ENCODE measurements at places on chromosomes 7 and 10. TPM values are rescaled to one million over a fixed set of nuclear protein-coding genes. Genes with fewer than 3 reads are reported as not detected.

Gene ITPRID1
- total RNA-seq = not detected

Gene PHKG1
- 0.39 TPM for total RNA-seq

Gene NUPR2
- not detected for total RNA-seq

Gene PRSS1
- total RNA-seq = 1.7 TPM

Gene SYT15
- 5.7 TPM for total RNA-seq

DNA sequence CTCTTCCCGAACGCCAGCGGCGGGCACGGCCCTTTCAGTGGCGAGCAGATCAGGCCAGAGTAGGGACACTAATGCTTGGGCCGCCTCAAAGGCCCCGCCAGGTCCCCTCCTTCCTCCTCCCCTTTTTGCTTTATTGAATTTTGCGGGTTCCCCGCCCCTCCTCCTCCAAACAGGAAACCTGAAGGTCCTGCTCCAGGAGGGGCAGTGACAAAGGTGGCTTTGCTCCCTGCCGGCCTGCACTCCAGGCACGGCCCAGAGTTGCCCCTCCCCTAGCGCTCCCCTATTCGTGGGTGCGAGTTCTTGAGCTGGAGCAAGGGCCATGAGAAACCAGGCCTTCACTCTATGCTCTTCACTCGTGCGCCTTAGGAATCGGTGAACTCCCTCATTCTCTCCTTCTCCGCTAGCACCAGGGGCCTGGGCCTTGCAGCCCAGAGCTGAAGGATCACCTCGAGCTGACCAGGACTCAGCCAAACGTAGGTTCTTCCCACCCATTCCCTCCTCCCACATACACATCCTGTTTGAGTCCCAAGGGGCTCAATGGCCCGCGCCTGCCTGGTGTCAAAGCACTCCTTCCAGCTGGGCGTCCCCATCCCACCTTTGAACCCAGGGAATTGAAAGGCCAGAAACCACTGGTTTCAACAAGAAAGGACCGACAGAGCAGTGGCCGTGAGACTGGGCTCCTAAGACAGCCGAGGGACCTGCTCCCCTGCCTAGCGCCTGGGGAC, 619 bp upstream of the HOXA6 start:
- DNase-seq = no peak
- H3K27ac ChIP-seq = peak overlapping the region; percentile 76
- peaks cover 25% of the 10 kb centered on the region for H3K4me1 ChIP-seq
- H3K27me3 ChIP-seq = peaks cover 98% of the 10 kb centered on the region
- H3K36me3 ChIP-seq = no peaks in the 10 kb centered on the region
- peak overlapping the region; percentile 38 for H3K4me3 ChIP-seq

- no peaks in the 10 kb centered on the region for H3K36me3 ChIP-seq
- H3K27me3 ChIP-seq = no peaks in the 10 kb centered on the region
- H3K4me3 ChIP-seq = no peak overlapping the region
- no peak overlapping the region for H3K27ac ChIP-seq
- no peak for DNase-seq
Observed at GRCh38 chr7:155610633-155611193, 33.7 kb upstream of the RBM33 start.

GRCh38 chr10:94328613-94329012, 34.1 kb downstream of the NOC3L start:
- H3K36me3 ChIP-seq = peaks cover 77% of the 10 kb centered on the region
- H3K27me3 ChIP-seq = no peaks in the 10 kb centered on the region
- H3K4me3 ChIP-seq = no peak overlapping the region
- peaks cover 5% of the 10 kb centered on the region for H3K4me1 ChIP-seq
- no peak for DNase-seq
- no peak overlapping the region for H3K27ac ChIP-seq

GRCh38 chr7:92266415-92267241, 20.9 kb downstream of the ANKIB1 start:
- no peak for DNase-seq
- H3K4me1 ChIP-seq = no peaks in the 10 kb centered on the region
- H3K4me3 ChIP-seq = no peak overlapping the region
- peaks cover 6% of the 10 kb centered on the region for H3K36me3 ChIP-seq

GRCh38 chr7:91710881-91711280, 169.6 kb downstream of the MTERF1 start:
- no peaks in the 10 kb centered on the region for H3K4me1 ChIP-seq
- H3K27me3 ChIP-seq = no peaks in the 10 kb centered on the region
- no peak overlapping the region for H3K4me3 ChIP-seq
- H3K27ac ChIP-seq = no peak overlapping the region
- no peak for DNase-seq

GRCh38 chr7:130943336-130943901, 209.4 kb upstream of the KLF14 start:
- H3K36me3 ChIP-seq = no peaks in the 10 kb centered on the region
- no peaks in the 10 kb centered on the region for H3K27me3 ChIP-seq
- no peak overlapping the region for H3K4me3 ChIP-seq
- no peak for DNase-seq
- peak overlapping the region; percentile 90 for H3K27ac ChIP-seq
- H3K4me1 ChIP-seq = peaks cover 45% of the 10 kb centered on the region

DNA sequence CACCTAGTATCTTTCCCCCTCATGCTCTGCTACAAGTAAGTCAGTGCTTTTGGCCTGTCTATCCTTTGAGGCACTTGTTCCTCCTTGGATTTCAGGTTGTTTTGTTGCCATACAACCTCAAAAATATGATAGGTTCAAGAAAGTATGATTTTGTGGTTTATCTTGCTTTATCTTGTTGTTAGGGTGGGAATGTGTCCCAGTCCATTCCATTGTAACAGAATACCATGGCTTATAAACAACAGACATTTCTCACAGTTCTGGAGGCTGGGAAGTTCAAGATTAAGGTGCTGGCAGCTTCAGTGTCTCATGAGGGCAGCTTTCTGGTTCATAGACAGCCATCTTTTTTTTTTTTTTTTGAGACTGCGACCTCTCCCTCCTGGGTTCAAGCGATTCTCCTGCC, 72.1 kb downstream of the TMEM270 start:
- H3K27ac ChIP-seq = no peak overlapping the region
- no peak for DNase-seq
- H3K4me3 ChIP-seq = no peak overlapping the region
- no peaks in the 10 kb centered on the region for H3K36me3 ChIP-seq
- H3K27me3 ChIP-seq = no peaks in the 10 kb centered on the region
- H3K4me1 ChIP-seq = no peaks in the 10 kb centered on the region

DNA sequence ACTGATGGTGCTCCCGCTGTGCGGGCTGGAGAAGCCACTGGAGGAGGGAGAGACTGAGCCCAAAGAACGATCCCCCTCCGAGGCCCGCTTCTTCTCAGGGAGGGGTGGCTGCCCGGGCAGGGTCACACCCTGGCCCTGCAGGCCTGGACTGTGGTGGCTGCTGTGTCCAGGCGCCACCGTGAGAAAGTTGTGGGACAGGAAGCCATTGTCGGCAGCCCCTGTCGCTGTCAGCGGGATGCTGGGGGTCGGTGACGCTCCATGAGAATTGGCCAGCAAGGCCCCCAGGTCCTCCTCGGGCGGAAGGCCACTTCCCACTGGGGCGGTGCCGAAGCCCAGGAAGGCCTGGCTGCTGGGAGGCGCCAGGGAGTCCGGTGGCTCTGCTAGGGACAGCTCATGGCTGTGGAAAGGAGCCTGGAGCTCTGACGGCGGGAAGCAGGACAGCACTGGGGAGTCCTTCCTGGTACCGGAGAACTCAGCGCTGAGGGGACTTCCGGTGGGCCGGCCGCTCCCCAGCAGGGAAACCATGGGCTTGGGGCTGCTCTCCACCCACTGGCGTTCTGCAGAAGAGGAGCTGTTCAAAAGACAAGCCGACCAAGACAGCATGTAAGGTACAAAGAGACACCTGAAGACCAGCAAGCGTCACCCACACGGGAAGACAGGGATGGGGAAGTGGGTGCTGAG, 278.8 kb downstream of the TNS3 start:
- no peaks in the 10 kb centered on the region for H3K27me3 ChIP-seq
- no peak for DNase-seq
- H3K27ac ChIP-seq = peak overlapping the region; percentile 92

- no peak for DNase-seq
- H3K27ac ChIP-seq = no peak overlapping the region
- H3K4me1 ChIP-seq = no peaks in the 10 kb centered on the region
- H3K36me3 ChIP-seq = no peaks in the 10 kb centered on the region
Observed at GRCh38 chr7:91228927-91229558, 35.2 kb upstream of the FZD1 start.

- no peak overlapping the region for H3K4me3 ChIP-seq
- H3K27me3 ChIP-seq = no peaks in the 10 kb centered on the region
- H3K36me3 ChIP-seq = no peaks in the 10 kb centered on the region
- no peak overlapping the region for H3K27ac ChIP-seq
- DNase-seq = no peak
Observed at GRCh38 chr10:127804696-127805095, 67.7 kb downstream of the FOXI2 start.

DNA sequence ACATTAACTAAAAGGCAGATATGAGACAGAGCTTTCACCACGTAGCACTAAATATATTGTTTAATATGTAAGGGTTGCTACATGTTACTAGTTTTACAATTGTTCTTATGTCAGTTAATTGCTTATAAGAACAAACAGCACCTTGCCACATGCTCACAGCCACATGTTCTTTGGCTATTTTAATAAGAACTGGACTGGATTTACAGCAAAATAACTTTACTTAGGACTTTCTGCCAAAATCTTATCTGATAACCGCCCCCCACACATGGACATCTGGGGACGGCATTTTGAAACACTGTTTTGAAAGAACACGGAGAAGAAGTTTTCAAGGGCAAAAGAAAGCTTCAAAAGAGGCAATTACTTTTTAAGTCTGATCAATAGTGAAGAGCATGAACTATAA, 45.3 kb downstream of the JAZF1 start:
- peaks cover 9% of the 10 kb centered on the region for H3K36me3 ChIP-seq
- H3K4me3 ChIP-seq = no peak overlapping the region
- no peaks in the 10 kb centered on the region for H3K27me3 ChIP-seq
- H3K4me1 ChIP-seq = no peaks in the 10 kb centered on the region
- H3K27ac ChIP-seq = no peak overlapping the region

DNA sequence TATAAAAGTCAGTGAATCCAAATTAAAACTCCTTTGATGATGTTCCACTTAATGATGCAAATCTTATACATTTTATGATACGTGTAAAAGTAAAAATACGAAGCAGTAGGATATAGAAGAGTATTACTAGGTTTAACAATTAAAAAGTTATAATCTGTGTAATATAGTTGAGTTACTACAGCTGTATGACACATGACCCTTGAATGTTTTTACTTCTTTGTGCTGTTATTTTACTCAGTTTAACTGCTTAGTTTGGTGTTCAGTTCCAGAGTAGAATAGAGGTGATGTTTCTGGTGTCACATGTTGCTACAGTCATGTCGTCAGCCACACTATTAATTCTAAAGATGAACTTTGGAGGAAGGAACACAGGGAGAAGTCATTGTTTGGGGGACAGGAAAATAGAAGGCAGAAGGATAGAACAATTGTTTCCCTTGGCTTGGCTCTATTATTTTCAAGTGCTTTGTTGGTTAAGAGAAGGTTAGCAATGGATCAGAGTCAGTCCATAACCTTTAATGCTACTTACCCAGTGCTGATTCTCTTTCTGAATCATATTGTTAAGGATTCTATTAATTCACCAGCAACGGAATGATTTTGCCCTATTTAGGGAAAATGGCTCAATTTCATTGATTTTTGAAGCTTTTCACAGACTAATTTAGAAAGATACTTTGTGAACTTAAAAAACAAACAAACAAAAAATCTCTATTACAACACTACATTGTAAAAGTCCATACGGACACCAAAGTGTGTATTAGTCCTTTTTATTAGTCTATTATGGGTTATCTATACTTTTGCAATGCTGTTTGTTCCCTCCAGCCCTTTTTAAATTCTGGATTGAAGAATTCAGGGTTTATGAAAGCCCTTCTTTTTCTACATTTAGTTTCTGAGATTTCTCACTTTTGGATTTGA, 73.4 kb downstream of the CPED1 start:
- no peak overlapping the region for H3K4me3 ChIP-seq
- no peaks in the 10 kb centered on the region for H3K27me3 ChIP-seq
- no peaks in the 10 kb centered on the region for H3K4me1 ChIP-seq
- no peaks in the 10 kb centered on the region for H3K36me3 ChIP-seq

- no peaks in the 10 kb centered on the region for H3K27me3 ChIP-seq
- H3K4me1 ChIP-seq = peaks cover 49% of the 10 kb centered on the region
- H3K27ac ChIP-seq = no peak overlapping the region
- DNase-seq = no peak
- no peak overlapping the region for H3K4me3 ChIP-seq
Observed at GRCh38 chr7:2112261-2113198, 120.2 kb downstream of the MAD1L1 start.

DNA sequence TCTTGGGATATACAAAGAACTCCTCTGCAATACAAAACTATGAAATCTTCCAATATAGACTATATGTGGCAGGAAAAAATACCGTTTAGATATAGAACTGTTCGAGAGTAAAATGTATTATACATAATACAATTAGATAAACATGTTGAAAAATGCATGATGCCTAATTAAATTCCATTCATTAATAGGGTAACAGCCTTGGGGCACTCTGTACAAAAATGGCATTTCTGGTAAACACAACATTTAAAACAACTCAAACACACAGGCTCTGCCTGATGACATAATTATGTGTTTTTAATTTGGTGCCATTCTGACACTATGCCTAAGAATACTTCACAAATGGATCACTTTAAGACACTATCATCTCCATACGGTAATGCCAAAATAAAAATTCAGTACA, 180.9 kb downstream of the FAM107B start:
- no peak overlapping the region for H3K4me3 ChIP-seq
- H3K4me1 ChIP-seq = no peaks in the 10 kb centered on the region
- no peaks in the 10 kb centered on the region for H3K36me3 ChIP-seq
- no peak for DNase-seq
- no peaks in the 10 kb centered on the region for H3K27me3 ChIP-seq

DNA sequence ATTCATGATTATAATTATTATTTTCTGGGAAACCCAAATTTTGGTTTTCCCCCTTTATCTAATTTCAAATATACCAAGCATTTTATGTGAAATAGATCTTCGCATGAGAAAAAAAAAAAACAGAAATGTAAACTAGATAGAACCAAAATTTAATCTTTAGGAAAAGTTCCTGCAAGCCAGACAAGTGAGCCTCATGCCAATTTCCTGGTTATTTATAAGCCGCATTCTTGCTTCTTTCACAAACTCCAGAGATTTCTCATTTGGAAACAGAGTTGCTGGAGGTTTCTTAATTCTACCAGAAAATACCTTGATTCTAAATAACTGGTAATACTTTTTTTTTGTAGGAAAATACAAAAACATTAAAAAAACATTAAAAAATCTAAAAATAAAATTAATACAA, 690.4 kb upstream of the IGFBP3 start:
- no peak for DNase-seq
- H3K4me3 ChIP-seq = no peak overlapping the region
- no peaks in the 10 kb centered on the region for H3K27me3 ChIP-seq
- no peaks in the 10 kb centered on the region for H3K36me3 ChIP-seq
- no peak overlapping the region for H3K27ac ChIP-seq

- no peaks in the 10 kb centered on the region for H3K36me3 ChIP-seq
- DNase-seq = no peak
- H3K27me3 ChIP-seq = no peaks in the 10 kb centered on the region
- H3K27ac ChIP-seq = peak overlapping the region; percentile 11
- H3K4me3 ChIP-seq = no peak overlapping the region
Observed at GRCh38 chr7:26293569-26294308, 2.1 kb downstream of the SNX10 start.

GRCh38 chr10:60611291-60611747, 167.0 kb upstream of the CDK1 start:
- no peak overlapping the region for H3K4me3 ChIP-seq
- H3K27me3 ChIP-seq = no peaks in the 10 kb centered on the region
- H3K4me1 ChIP-seq = no peaks in the 10 kb centered on the region
- H3K27ac ChIP-seq = no peak overlapping the region
